ENCODE measurements at places on chromosomes 6 and 20.

GRCh38 chr6:105774247-105774646, 311.9 kb upstream of the PRDM1 start:
- DNase-seq = no peak

GRCh38 chr20:62728781-62729300, 20.2 kb downstream of the NTSR1 start:
- no peak for DNase-seq

GRCh38 chr20:5689463-5689862, 60.7 kb upstream of the SHLD1 start:
- DNase-seq = no peak

DNA sequence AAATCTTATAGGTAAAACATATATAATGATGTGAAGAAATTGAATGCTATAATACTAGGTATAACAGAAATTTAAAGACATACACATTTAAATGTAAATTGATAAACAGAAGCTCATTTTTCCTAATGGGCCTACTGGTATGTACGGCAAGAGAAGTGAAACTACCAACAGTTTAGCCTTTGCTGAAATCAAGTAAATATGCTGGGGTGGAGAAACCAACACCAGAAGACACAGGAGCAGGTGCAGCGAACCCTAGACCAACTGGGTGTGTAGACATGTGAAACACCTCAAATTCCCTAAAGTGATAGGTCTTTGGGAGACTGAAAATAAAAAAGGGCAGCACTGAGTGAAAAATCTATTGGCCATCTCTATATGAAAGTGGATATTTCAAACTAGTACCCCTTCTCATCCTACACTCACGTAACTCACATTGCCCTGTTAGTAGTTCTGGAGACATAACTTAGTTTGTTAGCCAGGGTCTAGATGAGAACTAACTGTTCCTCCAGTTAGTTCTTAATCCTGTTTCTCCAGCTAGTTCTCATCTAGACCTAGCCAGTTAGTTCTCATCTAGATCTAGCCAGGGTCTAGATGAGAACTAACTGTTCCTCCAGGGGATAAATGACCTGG, 53.1 kb downstream of the SLC35D3 start:
- no peak for DNase-seq

DNA sequence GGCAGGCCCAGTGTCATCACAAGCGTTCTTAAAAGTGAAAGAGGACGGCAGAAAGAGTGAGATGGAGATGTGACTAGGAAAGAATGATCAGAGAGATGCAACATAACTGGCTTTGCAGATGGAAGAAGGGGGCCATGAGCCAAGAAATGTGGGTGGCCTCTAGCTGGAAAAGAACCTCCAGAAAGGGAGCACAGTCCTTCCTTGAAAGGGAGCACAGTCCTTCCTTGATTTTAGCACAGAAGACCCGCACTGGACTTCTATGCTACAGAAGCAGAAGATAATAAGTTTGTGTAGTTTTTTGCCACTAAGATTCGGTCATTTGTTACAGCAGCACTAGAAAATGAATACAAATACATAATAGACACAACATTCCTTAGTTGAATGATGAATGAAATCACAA, 7.0 kb upstream of the LZTS3 start:
- no peak for DNase-seq

All from amniotic stem cell (primary cell).